ENCODE measurements at places on chromosomes 12 and 14.

- no peak for DNase-seq
These were observed 24.7 kb downstream of the DHX37 start for GRCh38 chr12:124964251-124964650.

DNA sequence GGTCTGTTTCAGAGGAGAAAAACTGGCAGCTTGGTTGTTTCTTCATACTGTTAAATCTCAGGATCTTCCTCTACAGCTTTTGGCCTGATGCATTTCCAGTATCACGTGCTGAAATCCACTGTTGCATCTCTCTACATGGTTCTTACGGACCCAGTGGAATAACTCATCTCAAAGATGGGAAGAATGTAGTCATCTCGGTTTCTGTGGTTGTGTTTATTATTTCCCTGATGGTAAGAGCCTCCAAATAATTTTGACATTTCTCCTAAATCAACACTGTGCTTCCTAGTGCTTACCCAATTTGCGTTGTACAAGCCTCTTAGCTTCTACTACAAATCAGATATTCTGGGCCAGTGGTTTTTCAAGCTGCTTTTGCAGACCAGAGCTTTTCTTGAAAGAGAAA, 812.8 kb downstream of the C12orf50 start:
- no peak for DNase-seq

GRCh38 chr12:66107451-66107915, 23.1 kb downstream of the LLPH start:
- peak; percentile 84 for DNase-seq

DNA sequence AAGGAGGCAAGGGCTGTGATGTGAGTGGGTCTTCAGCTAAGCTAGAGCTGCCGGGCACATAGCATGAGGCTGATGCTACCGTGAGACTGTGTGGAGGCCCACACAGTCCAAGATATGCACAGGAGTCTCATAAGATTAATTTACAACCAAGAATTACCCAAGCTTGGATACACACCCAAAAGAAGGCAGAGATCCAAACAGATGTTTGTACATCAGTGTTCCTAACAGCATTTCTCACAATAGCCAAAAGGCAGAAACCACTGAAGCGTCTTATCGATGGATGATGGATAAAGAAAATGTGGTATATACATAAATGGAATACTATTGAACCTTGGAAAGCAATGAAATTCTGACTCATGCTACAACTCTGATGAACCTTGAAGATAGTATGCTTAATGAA, 40.8 kb upstream of the RIC8B start:
- no peak for DNase-seq

DNA sequence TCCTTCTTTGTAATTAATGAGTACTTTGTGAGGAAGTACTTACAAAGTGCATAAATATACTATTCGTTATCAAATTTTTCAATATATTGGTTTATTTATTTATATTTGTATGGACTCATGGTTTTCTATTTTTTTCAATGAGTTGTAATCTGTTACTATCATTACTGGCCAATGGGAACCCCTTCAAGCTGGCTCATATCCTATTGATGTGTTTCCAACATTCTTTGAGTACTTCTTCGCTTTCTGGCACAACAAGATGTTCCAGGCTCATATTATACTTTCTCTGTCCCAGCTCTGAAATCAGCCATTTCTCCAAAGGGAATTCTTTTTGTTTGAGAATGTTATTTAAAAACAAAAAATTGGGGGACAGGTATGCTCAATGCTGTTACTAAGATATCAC, 17.5 kb downstream of the YBX3 start:
- peak; percentile 34 for DNase-seq

- DNase-seq: no peak
These were observed 61.6 kb downstream of the EML1 start for GRCh38 chr14:99854831-99855230.

GRCh38 chr14:65184032-65184764, 81.9 kb upstream of the MAX start:
- DNase-seq: peak; percentile 44

- peak; percentile 43 for DNase-seq
These were observed 153.6 kb upstream of the FKBP4 start for GRCh38 chr12:2641207-2641606.

- peak; percentile 74 for DNase-seq
These were observed 756.5 kb upstream of the TBX3 start for GRCh38 chr12:115440438-115440837.

DNA sequence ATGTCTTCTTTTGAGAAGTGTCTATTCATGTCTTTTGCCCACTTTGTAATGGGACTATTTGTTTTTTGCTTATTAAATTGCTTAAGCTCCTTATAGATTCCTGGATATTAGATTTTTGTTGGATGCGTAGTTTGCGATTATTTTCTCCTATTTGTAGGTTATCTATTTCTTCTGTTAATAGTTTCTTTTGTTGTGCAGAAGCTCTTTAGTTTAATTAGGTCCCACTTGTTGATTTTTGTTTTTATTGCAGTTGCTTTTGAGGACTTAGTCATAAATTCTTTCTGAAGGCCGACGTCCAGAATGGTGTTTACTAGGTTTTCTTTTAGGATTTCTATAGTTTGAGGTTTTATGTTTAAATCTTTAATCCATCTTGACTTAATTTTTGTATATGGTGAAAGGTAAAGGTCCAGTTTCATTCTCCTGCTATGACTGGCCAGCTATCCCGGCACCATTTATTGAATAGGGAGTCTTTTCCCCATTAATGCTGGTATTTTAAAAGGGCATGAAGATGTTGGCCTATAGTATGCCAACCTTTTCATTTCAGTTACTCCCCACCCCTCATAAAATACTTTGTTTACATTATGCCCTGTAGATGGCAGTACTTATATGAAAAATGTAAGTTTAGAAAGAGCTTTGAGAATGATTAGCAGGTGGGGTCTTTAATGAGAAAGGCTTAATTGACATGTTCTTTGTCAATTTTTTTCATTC, 62.9 kb upstream of the PSMA6 start:
- DNase-seq: no peak

- DNase-seq: no peak
These were observed 12.5 kb upstream of the IFT81 start for GRCh38 chr12:110111476-110112334.

GRCh38 chr12:45183246-45183645, 32.6 kb upstream of the ANO6 start:
- peak; percentile 34 for DNase-seq

GRCh38 chr12:94202245-94203180, 54.1 kb downstream of the PLXNC1 start:
- no peak for DNase-seq

GRCh38 chr14:104724981-104725771, 1.1 kb downstream of the ADSS1 start:
- DNase-seq: peak; percentile 60

- no peak for DNase-seq
These were observed 111.5 kb upstream of the IFNG-AS1 start for GRCh38 chr12:67877727-67878126.

GRCh38 chr14:99081156-99081765, 190.7 kb downstream of the BCL11B start:
- DNase-seq: no peak

DNA sequence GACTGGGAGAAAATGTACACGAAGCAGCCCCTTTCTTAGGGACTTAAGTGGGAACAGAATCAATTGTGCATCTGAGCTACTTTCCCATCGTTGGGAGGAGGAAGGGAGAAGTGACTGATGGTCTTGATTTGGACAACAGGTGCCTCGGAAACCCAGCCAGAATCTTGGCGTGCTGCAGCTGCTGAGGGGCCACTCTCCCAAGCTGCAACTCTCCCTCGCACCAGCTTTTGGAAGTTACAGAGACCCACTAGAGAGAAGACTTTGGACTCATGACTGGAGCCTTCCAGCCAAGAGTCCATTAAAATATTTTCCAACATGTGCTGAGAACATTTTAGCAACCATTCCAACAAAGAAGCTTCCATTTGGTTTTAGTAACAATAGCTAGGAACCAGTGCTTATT, 52.3 kb downstream of the GNS start:
- DNase-seq: no peak

DNA sequence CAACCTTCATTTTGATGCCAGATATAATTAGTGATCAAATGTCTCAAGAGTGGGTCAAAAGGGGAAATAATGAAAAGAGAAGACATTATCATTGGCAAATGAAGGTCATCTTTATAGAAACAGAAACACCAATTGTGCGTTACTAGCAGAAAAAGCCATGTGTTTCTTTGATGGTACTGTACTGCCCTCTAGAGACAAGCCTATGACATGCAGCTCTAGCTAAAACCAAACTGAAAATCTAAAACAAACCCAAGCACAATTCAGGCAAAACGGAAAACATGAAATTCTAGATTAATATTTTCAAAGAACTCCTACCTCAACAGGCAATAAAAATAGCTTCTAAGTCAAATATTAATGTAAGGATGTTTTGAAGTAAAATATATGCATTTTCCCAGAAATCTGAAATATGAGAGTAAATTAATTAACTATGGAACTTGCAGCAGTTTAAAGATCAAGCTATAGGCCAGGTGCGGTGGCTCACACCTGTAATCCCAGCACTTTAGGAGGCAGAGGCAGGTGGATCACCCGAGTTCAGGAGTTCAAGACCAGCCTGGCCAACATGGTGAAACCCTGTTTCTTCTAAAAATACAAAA, 115.4 kb downstream of the KLHL28 start:
- DNase-seq: peak; percentile 59

- no peak for DNase-seq
These were observed 21.5 kb downstream of the BATF start for GRCh38 chr14:75543786-75544185.

DNA sequence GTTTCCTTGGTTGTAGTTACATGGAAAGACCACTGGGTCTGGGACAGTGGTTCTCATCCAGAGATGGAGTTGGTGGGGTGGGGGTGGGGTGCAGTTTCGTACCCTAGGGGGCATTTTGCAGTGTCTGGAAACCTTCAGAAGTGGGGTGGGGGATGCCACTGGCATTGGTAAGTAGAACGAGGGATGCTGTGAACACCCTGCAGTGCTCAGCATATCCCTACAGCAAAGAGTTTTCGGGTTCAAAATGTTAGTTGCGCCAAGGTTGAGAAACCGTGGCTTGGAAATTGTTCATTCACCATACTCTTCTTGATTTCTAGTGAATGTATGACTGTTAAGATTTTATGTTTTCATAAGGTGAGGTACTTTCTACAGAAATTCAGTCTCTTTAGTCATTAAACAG, 28.7 kb downstream of the TRAF3 start:
- no peak for DNase-seq

GRCh38 chr12:80513211-80513610, 69.2 kb downstream of the PTPRQ start:
- no peak for DNase-seq

Measured in AG20443 (cell line).